ENCODE measurements at places on chromosomes 1 and 21.
A peak's percentile ranks its signal among the peaks of the same experiment; 100 is the strongest.

DNA sequence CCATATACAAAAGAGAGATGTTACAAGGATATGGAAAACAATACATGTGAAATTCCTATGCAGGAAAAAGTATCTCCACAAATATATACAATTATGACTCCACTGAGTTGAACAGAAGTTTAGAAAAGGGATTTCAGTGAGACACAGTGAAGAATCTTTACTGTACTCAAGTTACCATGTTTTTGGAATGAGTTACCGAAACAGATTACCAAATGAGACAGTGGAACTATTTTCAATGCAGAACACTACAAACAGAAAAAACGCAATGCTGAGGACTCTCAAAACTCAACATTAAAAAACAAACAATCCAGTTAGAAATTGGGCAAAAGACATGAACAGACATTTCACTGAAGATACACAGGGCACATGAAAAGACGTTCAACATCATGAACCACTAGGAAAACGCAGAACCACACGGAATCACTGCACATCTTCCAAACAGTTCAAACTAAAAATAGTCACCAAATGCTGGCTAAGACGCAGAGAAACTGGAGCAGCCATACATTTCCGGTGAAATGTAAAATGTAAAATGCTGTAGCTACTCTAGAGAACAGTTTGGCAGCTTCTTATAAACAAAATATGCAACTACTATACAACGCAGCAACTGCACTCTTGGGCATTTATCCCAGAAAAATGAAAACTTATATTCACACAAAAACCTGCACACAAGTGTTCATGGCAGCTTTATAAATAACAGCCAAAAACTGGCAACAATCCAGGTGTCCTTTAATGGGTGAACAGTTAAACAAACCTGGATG is 118.7 kb downstream of the UBR4 start:
- no peak for DNase-seq

DNA sequence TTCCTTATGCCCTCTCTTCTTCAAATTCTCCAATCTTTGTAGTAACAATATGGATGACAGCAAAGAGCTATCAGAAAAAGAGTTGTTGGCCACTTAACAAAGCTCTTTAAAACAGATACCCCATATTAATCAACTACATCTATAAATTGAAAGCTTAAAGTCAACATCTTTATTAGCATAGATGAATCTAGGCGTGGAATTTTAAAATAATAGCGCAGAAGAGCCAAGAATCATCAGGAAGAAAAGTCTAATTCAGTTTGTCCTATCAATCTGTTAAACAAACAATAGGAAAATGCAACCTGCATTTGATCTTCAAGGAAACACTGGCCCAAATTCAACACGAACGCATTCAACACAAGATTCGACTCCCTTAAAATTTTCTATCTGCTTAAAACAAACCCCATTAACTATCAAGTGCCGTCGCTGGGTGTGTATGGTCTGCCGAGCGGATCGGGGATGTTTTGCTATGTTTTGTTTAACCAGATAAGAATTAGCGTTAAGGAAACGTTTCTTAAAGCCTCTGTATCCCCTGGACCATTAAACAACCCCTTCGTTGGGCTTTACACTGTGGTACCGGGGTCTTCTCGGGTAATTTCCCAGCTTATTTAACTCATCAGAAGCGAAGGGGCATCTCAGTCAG is 1.0 kb downstream of the LYST start:
- DNase-seq, result no peak

GRCh38 chr1:182291584-182292192 is 99.9 kb downstream of the GLUL start:
- no peak for DNase-seq

- no peak for DNase-seq
These were observed 130.1 kb upstream of the ERG start for GRCh38 chr21:38628349-38628748.

DNA sequence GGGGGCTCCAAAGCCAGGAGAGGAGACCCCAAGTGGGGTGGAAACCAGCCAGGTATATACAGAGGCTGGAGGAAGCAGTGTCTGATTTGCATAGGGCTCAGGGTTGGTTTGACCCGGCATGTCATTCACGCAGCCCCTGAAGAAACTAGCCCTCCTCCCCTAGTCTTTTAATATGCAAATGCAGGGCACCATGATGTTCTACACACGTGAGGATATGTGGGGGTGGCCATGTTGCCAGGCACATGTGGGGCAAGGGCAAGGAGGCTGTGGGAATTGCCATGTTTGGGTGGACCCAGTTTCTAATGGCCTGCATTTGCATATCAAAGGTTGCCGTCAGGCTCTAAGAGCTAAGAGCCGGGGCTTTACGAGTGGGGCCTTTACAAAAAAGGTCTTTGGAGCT is 12.0 kb upstream of the RHOU start:
- no peak for DNase-seq

- DNase-seq, result no peak
These were observed 74.0 kb upstream of the HSPA13 start for GRCh38 chr21:14456911-14457310.

GRCh38 chr1:62282909-62283755 is 36.1 kb downstream of the KANK4 start:
- peak; percentile 24 for DNase-seq

GRCh38 chr1:53390736-53391135 is 62.9 kb upstream of the LRP8 start:
- DNase-seq, result no peak

- DNase-seq, result no peak
These were observed 21.4 kb upstream of the ALDH4A1 start for GRCh38 chr1:18923756-18924211.

DNA sequence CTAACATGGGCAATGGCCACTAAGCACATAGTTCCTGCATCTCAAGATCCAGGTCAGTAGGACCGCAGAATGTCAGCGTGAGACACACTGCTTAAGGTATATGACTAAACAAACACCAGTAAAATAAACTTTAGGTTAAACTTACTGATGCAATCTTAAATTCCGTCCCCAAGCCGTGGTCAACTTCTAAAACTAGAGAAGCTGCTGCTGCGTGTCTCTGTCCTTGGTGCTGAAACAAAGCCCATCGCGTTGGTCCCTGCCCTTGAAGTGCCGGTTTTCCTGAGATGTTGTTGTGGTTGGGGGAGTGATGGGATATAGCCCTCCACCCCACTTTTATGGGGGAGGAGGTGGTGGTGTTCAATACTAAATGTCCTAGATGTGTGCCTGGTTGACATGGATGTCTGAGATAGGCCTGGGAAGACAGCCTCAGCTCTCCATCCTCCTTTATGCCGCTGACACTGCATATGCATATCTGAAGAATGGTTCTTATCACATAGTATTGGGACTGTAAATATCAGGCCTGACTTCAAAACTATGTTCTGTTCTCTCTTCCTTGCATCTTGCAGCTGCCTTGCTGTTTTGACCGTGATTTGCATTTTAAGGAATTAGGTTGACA is 72.0 kb upstream of the KCNA3 start:
- no peak for DNase-seq

DNA sequence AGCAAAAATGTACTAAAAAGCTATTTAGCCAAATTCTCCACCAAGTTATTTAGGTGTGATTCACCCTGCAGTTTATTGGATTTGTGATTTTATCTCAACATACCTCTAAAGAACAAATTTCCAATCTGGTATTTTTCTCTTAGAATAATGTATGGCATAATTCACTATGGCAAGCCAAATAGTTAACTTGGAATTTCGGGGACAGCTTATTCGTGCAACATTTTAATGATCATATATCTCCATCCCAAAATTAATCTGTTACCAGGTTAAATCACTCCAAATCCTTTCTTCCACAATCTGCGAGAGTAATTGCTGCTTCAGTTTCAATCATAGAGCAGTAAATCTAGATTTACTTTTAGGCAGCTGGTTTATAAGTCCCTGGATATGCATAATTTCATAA is 53.4 kb downstream of the ERICH3 start:
- DNase-seq, result peak; percentile 5

- peak; percentile 28 for DNase-seq
These were observed 77.0 kb upstream of the MARK1 start for GRCh38 chr1:220450927-220451326.

DNA sequence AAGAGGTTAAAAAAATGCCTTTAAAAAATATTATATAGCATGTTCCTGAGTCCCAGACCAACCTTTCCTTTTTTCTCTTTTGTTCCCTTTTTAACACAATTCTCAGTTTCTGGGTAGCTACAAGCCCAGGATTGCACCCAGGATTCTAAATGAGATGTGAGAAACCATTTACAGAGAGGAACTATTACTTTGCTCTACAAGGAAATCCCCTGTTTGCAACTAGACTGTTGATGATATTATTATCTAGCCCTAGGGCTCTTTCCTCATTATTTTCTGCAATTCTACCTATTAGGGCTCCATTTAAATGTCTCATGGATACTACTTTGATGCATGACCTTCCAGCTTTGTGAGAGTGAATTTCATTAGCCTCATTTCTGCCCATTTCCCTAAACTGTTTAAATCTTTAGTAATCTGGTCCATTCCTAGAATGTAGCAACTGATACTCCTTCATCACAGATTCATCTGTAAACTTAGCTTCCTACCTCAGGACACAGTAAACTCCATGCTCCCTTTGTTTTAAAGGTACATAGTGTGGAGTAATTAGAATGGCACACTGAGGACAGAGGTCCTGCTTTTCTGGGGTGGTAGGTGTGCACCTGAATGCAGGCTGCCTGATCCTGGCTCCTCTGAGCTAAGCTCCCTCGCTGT is 7.1 kb upstream of the KIF14 start:
- no peak for DNase-seq

DNA sequence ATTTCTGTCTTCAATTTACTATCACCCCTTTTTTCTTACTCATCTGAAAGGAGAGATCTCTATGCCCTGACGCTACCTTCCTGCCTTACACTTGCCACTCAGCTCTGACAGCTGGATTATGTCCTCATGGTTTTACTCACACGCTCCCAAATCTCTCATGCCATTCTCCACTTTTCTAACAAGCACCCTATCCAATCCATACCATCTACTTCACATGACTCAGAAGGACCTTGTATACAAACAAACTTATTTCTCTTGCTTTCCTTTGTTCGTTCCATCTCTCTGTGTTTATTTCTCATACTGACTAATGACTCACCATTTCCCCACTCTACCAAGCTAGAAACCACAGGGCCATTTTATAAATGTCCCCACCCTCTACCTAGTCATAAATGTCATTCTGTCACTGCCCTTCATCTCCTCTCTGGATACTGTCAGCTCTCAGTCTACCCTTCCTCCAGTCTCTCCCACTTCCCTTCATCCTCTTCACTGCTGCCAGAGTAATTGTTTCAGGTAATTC is 87.3 kb downstream of the USP24 start:
- DNase-seq, result no peak

- peak; percentile 28 for DNase-seq
These were observed 43.4 kb upstream of the GJB5 start for GRCh38 chr1:34711485-34711884.

GRCh38 chr1:184433956-184434502 is 47.2 kb downstream of the C1orf21 start:
- no peak for DNase-seq

DNA sequence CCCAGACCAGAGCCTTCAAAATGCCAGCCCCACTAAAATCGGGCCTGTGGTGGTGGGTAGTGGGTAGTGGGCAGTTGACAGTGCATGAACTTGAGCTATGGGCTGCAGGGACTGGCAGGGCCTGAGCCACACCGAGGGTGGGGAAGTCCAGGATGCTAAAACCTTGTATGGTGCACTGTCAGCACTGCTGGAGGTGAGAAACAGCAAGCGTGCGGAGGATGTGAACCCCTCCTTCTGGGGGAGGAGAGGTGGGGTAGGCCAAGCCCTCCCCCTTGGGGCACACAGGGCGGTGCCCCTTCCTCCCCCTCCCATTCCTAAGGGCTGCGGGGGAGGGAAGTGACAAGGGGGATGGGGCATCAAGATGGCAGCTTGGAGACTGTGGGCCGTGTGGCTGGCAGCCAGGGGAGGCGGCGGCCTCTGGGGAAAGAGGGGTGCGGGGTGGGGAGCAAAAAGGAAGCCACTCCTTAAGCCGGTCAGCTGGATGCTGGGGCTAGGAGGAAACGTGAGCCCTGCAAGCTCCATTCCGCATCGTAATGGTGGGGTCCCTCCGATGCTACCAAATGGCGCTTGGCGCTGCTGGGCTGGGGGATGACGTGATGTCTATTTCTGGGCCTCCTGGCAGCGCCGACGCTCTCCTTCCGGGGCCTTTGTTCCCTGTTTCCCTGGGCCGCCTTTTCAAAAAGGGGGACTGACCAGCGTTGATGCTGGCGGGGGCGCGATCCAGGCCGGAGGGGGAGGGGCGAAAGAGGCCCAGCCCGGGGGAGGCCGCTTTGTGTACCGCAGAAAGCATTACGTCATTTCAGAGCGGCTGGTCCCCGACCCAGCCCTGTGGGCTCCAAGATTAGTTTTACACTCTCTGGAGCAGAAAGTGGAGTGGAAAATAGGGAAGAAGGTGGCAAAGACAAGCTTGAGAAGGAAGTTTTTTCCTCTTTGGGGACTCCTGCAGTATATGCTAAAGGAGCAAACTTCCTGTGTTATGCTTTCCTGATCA is 809 bp downstream of the SYT11 start:
- DNase-seq, result peak; percentile 88

GRCh38 chr1:98888869-98889268 is 115.8 kb downstream of the PLPPR5 start:
- DNase-seq, result no peak

- DNase-seq, result no peak
These were observed 126.5 kb upstream of the KCNK1 start for GRCh38 chr1:233487408-233487807.

Data from NCI-H82 (cell line).